ENCODE measurements at places on chromosomes 5 and 9.

DNA sequence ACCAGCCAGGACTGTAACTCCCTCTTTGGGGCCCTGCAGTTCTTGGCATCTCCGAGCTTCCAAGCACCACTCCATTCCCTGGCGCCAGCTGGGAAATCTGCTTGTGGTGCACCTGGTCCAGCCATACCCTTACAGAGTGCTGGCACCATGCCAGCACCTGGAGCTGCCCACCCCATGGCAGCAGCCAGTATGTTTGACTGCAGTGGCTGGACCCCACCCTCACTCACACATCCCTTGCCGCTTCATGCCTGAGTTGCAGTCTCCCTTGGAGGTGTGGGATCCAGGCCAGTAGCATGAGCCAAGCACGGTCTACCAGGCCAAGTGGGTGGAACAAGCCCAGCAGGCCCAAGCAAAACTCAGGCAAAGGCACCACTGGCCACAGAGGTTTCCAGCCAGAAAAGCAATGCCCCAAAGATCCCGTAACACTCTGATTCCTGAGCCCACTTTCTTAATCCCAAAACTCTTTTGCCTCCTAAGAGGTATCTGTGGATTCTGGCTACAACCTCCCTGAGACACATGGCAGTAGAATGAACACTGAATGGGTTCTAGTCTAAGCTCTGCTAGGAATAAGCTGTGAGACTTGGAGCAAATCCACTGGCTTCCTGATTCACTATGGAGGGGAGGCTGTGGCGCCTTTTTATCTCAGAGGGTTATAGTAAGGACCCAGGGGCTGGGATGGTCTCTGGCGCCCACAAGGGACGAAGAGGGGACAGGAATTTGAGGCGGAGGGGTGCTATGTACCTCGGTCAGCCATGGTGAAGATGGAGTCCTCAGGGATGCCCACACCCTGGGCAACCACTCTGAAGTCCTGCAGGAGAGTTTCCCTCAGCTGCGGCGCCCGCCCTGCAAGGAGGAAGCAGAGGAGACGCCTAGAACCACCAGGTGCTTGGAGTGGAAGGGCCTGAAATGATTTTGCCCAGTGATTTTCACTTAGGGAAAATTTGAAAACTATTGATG, 5.6 kb downstream of the AMBP start:
- DNase-seq, result no peak

DNA sequence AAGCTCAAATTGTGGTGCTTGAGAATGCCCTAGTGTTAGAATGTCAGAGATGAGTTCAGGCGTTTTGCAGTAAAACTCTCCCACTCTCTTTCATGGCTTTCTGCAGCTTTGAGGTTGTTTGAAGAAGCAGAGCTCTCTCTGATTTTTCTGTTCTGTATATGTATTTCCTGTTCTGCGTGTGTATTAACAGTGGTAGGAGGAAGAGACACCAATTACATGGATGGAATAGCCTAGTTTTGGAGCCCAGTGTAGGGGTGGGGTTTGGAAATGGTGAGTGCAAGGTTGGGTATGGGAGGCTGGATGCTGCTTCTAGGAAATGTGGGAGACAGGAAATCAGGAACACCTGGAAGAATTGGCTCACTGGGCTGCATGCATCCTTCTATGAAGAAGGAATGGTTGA, 12.4 kb downstream of the LARP1 start:
- DNase-seq, result no peak

DNA sequence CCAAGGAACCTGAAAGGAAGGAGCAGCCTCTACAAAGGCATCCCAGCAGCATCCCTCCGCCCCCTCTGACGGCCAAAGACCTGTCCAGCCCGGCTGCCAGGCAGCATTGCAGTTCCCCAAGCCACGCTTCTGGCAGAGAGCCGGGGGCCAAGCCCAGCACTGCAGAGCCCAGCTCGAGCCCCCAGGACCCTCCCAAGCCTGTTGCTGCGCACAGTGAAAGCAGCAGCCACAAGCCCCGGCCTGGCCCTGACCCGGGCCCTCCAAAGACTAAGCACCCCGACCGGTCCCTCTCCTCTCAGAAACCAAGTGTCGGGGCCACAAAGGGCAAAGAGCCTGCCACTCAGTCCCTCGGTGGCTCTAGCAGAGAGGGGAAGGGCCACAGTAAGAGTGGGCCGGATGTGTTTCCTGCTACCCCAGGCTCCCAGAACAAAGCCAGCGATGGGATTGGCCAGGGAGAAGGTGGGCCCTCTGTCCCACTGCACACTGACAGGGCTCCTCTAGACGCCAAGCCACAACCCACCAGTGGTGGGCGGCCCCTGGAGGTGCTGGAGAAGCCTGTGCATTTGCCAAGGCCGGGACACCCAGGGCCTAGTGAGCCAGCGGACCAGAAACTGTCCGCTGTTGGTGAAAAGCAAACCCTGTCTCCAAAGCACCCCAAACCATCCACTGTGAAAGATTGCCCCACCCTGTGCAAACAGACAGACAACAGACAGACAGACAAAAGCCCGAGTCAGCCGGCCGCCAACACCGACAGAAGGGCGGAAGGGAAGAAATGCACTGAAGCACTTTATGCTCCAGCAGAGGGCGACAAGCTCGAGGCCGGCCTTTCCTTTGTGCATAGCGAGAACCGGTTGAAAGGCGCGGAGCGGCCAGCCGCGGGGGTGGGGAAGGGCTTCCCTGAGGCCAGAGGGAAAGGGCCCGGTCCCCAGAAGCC, 30.8 kb downstream of the CD180 start:
- DNase-seq, result peak; percentile 75

DNA sequence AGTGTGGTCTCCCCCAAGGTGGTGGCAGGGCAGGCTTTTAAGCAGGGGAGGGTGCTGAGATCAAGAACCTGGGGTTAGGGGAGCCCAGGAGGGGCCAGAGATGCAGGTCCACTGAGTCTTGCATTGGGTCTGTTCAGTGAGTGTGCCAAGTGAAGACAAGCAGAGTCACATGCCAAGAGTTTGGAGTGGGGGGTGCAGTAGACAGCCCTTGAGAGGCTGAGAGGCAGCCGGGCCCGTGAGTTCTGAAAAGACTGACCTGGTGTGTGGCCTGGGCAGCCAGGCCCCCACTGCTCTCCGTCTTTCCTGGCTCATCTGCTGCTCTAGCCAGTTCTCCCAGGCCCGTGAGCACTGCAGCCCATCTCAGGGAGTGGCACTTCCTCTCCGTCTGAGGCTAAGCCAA, 120.0 kb downstream of the DAB2IP start:
- no peak for DNase-seq

DNA sequence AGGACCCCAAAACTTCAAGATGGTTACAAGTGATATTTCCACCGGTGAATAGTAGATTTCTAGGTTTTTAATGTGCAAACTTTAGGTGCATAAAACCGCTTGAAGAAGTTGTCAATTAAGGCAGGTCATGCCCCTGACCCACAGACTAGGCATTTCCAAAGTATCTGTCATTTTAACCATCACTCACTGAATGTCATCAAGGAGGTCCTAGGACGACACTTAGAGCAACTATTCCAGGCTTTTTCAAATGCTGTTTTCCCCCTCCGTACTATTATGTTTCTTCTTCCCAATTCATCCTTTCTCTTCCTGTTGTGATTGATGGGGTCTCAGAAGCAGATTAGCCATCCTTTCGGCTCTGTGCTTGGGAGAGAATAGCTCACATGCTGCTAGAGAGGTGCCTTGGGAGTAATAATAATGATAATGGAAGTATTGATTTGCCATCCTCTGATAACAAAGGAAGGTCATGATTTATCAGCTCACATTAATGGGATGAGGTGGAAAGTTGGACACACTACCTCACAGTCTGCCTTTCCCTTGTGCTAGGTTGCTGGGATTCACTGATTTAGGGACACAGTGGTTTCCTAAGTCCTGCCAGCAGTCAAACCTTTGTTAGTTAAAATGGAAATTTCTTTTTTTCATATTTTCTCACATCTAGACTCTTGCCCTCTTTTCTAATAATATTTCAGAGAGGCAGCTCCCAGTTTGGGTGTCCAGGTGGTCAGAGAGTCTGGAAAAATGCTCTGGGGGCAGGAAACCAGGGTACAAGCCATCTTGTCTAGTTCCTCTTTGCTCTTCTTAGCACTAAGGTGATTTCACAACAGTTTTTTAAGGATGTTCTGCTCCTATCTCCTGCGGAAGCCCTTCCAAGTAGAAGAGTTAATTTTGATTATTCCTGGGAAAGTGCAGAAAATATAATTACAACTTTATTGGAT, 67.0 kb downstream of the PTTG1 start:
- no peak for DNase-seq

DNA sequence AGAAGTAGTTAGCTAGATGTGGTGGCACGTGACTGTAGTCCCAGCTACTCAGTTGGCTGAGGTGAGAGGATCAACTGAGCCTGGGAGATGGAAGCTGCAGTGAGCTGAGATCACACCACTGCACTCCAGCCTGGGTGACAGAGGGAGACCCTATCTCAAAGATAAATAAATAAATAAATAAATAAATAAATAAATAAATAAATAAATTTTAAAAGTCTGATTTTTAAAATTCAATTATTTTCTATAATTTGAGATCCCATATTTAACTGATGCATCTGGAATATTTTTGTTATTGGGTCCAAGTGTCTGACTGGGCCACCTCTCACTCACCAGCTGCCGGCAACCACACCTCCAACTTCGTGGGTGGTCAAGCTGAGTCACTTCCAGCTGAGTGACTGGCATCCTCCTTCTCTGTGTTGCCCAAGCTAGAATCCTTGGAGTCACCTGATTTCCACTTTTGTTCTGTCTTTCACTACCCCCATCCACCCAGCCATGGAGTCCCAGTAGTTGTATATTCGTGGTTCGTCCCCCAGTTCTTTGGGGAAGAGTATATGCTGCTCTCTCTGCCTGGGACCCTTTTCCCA, 70.9 kb downstream of the EGFLAM start:
- no peak for DNase-seq

DNA sequence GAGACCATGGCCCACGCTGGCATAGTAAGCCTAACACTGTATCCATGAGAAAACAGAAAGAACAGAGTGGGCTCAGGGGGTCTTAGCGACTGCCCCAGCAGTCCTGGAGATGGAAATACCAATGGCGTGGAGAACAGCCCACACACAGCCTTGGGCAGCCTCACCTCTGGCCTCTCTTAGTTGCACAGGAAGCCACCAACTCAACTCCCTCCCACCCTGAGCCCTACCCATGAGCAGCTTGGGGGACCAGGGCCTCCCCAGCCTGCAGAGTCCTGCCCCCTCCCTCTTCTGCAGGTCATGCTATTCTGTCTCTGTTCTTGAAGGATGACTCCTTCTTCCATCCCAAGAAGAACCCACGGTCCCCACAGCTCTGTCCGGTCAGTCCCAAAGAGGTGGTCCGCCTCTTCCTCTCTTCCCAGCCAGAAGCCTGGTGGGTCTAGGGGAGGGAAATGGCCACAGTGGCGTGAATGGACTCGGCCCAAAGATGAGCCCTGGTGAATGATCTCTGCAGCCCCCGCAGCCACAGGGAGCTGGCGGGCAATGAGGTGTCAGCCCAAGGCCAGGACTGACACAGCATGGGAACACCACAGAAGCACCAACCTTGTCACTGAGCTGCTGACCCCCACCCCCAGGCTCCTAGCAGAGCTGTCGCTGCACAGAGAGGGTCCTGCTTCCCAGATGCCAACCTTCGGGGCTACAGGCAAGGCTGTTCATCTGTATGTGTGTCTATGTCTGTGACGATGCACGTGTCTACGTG, 131.2 kb downstream of the ROR2 start:
- DNase-seq, result no peak

- no peak for DNase-seq
Measured at GRCh38 chr5:150557509-150557872, 49.6 kb downstream of the NDST1 start.

GRCh38 chr5:54689411-54690251, 172.1 kb downstream of the SNX18 start:
- DNase-seq, result no peak

- DNase-seq, result peak; percentile 29
Measured at GRCh38 chr5:151202381-151203139, 21.3 kb downstream of the CCDC69 start.

- DNase-seq, result no peak
Measured at GRCh38 chr9:131193051-131193450, 67.7 kb downstream of the NUP214 start.

DNA sequence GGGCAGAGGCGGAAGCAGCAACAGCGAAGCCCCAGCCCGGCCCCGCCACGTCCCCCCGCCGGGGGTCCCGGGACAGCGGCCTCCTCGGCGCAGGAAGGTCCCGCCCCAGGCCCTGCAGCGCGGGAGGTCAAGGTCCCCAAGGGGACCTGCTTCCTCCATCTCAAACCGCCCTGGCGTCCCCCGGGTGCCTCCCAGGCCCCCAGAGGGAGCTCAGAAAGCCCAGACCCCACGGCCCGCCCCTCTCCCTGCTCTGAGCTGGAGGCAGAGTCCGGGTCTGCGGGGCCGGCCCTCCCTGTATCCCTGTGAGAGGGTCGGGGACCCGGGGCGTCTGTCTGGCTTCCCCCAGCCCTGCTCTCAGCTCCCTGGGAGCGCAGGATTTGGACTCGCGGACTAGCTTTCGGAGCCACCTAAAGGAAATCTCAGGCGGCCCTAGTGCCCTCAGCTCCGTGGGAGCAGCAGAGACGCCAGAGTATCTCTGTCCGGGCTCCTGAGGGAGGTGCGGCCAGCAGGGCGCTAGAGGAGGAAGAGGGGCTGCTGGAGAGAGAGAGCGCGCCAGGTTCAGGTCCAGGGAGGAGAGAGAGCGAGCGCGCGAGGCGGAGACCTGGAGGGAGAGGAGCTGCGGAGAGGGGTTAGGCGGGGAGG, 30.7 kb downstream of the EXOC3 start:
- peak; percentile 51 for DNase-seq

- DNase-seq, result no peak
Measured at GRCh38 chr5:68679041-68679440, 414.8 kb upstream of the SLC30A5 start.

DNA sequence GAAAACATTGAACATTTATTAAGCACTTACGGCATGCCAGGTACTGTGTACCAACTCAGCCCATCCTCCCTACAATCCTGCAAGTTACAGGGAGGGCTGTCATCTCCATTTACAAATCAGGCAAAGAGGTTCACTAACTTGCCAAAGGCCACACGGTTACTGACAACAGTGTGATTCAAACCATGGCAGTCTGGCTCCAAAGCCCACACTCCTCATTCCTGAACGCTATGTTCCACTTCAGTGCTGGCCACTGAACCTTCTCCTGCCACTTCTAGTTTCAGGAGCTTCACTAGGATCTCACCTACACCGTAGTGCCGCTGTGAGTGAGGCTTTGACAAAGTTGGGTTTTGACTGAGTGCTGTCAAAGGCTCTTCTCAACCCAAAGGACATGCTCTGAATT, 7.2 kb upstream of the LIFR start:
- no peak for DNase-seq

DNA sequence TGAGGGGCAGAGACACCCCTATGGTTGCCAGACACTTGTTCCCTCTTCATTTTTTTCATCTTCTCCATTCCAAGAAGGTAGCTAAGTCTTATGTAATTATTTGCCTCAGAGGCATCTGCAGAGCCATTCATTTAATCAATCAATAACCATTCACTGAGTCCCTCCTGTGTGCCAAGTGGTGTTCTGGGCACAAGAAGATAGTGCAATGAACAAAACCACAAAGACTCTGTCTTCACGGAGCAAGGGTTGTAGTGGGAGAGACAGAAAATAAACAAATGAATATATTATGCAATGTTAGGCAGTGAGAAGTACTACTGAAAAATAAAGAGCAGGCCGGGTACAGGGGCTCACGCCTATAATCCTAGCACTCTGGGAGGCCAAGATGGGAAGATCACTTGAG, 41.4 kb upstream of the CTNNA1 start:
- DNase-seq, result no peak

All from activated CD4-positive, CD25-positive, alpha-beta regulatory T cell treated with anti-CD3 and anti-CD28 coated beads, Interleukin-2, amount 50 U/mL, for 72 hours (primary cell).